ENCODE measurements at places on chromosomes 3 and 15.

DNA sequence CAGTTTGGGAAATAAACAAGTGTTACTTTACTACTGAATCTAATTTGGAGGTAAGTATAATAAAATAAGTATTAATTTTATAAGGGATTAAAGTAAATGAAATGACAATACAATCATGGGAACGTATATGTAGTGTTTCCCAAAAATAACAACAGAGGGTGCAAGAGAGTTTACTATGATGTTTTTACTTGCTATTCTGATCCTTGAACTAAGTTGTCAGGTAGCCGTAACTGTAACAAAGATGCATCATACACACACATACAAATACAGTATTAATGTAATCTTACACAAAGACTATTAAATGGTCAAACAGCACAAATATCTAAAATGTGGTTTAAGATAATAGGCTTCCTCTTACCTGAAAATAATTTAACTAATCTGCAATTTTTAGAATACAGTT lies 311.4 kb downstream of the TBC1D5 start:
- no peak for DNase-seq

DNA sequence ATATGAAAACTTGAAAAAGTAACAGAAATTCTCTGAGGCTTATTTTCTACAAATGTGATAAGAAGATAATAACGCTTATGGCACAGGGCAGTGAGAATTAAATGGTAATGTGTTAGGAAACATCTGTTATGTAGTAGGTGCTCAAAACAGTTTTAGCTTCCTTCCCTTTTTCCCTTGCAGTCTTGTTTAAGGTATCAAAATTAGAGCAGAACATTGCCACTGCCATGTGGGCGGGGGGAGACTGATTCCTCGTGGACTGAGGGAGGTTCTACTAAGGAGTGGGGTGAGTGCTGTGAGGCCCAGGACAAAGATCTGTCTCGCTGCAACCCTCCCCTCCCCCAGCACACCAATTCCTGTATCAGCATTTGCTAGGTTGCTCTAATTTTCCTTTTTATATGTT lies 702.4 kb downstream of the TUSC7 start:
- peak; percentile 34 for DNase-seq

GRCh38 chr15:92361321-92362000 lies 32.2 kb upstream of the ST8SIA2 start:
- no peak for DNase-seq

DNA sequence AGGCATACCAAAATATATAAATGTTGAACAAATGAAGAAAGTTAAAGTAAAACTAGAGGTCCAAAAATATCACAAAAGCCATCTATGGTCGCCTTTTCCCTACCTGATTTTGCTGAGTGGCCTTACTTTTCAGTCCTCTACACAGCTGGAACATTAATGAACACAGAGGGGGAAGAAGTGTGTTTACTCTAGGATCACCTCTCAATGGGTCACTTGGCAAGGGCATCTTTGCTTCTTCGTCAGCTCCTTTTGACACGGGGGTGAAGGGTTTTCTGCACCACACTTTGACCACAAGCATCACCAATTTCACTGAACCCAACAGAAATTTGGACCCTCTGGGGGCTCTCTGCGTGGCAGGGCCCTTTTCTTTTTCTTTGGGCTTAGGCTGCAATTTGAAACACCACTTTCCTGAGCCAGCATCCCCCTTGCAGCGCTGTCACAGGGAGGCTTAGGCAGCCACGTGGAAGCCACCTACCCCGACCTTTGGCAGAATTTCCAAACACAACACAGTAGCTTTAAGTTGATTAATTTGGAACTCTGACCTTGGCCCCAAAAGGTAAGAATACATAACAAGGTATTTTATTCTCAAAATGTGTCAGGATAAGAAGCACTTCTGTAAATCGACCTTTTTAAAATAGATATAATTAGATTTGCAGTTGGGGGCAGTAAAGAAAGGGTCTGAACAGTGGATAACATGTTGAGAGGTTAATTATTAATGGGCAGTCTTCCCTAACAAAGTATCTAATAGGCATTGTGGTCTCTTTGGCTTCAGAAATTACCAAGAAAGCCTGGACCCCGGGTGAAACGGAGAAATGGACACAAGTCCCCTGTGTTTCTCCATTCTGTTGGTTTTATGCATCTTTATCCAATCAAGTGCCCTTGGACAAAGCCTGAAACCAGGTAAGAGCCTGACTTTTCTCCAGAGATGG lies at the start of gene LIPC:
Gene LIPC, plus strand, starts transcription at position 771 of the 929 bp plus-strand sequence. Its CDS starts 42 bp downstream, at position 813.
- DNase-seq = no peak

- no peak for DNase-seq
Measured at GRCh38 chr3:14454639-14455310, 52.4 kb downstream of the SLC6A6 start.

DNA sequence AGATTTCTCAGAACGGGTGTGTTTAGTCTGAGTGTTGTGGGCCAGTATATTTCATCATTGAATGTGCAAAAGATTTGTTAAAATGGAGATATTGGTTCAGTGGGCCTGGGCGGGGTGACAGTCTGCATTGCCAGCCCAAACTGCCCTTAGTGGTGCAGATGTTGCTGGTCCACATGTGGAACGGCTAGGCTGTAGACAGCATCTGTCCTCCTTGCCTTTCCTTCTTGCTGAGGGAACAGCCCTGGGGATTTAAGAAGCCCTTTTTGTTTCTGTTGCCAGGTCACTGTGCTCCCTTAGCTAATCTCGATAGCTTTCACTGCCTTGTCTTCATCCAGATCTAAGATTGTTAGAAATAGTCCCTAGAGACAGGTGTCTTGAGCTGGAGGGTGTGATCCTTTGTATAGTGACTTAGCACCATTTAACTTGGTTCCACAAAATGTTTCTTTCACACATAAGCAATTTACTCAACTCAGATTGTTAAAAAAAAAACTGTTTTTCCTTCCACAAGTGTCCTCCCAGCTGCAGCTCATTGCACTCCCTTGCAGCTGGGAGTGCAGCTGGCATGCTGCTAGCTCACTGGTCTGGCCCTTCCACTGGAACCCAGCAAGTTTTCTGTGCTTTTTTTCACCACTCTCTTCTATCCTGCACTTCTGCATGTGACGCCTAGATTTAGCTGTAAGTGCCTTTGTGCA lies 37.5 kb downstream of the GAP43 start:
- DNase-seq = no peak
